ENCODE measurements at places on chromosomes 7 and 10.

DNA sequence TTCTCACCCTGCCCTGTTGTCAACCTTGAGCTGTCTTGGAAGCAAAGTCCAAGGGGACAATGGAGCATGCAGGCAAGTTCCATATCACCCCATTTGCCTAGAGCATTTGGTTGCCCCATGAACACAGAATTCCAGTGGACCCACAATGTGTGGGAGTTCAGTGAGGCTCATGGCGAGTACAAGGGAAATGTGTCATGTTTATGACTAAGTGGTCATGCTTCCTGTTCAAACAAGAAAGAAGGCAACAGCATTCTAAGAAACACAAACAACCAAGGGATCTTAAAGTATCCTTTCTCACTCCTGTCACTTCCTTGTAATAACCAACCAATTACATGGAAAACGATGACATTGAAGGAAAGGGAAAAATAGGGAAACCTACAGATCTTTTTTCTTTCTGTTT, 513.0 kb downstream of the INHBA start:
- peak; percentile 91 for DNase-seq

DNA sequence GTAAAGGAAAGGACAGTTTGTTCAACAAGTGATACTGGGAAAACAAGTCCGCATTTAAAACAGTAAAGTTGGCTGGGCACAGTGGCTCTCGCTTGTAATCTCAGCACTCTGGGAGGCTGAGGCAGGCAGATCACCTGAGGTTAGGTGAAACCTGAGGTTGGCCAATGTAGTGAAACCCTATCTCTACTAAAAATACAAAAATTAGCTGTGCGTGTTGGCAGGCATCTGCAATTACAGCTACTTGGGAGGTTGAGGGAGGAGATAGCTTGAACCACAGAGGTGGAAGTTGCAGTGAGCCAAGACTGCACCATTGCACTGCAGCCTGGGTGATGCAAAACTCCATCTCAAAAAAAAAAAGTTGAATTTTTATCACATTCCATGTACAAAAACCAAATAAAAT, 35.7 kb downstream of the ZNF92 start:
- no peak for DNase-seq

GRCh38 chr7:16881844-16882243, at the start of gene AGR3:
TSS of gene AGR3 (minus strand) at chr7:16881983. CDS start at chr7:16878618, 3,365 bp downstream.
- DNase-seq, result no peak

DNA sequence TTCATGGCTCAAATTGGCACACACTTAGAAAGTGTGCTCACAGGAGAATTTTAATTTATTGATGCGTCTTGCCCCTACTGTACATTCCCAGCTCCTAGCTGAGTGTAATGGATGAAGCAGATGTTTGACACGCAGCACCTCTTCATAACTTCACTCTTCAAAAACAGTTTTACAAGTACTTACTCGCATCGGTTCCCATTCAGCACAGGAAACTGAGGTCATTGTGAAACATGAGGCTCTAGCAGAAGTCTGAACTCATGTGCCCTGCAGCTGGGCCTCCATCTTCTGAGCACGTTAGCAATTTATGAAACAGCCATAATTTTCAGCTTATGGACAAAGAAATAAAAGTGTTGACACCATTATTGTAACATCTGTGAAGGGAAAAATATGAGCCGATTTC, 558.9 kb upstream of the MGMT start:
- peak; percentile 17 for DNase-seq

- peak; percentile 18 for DNase-seq
Measured at GRCh38 chr7:19772841-19773760, at the start of gene TMEM196. TSS of gene TMEM196 (minus strand) at chr7:19773617. CDS start at chr7:19772696, 921 bp downstream.

- peak; percentile 30 for DNase-seq
Measured at GRCh38 chr7:77799078-77799964, 748 bp downstream of the PHTF2 start.

DNA sequence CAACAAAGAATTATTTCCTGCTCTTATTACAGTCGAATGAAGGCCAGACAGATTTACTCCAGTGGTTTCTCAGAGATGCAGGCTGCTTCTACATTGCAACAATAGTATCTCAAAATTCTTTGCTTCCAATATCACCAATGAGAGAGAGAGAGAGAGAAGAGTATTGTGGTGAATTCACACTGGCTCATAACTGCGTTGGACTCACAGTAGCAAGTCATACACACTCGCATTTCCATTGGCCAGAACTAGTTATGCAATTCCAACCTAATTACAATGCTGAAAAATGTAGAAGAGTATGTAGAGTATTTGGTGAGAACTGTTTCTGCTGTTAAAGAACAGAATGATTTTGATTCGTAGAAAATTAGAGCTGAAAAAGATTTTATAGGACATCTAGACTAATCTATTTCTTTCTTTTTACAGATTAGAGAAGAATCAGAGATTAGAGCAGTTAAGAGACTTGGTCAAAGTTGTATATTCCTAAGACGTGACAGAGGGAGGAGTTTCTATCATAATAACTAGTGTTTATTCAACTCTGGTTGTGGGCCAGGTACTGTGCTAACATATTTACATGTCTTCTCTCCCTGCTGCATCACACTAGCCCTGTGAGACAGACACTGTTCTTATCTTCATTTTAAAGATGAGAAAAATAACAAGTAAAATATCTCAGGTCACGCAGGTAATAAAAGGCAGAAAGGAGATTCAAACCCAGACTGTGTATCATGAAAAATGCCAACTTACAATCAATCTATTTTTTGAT, 34.6 kb upstream of the PDK4 start:
- DNase-seq, result no peak
